ENCODE measurements at places on chromosomes 2 and 18. TPM values are rescaled to one million over a fixed set of nuclear protein-coding genes. Genes with fewer than 3 reads are reported as not detected.

MAL gene
- total RNA-seq = 174 TPM

- DNase-seq = no peak
These were observed 205.0 kb downstream of the UBE2E3 start for GRCh38 chr2:181185421-181185820.

DNA sequence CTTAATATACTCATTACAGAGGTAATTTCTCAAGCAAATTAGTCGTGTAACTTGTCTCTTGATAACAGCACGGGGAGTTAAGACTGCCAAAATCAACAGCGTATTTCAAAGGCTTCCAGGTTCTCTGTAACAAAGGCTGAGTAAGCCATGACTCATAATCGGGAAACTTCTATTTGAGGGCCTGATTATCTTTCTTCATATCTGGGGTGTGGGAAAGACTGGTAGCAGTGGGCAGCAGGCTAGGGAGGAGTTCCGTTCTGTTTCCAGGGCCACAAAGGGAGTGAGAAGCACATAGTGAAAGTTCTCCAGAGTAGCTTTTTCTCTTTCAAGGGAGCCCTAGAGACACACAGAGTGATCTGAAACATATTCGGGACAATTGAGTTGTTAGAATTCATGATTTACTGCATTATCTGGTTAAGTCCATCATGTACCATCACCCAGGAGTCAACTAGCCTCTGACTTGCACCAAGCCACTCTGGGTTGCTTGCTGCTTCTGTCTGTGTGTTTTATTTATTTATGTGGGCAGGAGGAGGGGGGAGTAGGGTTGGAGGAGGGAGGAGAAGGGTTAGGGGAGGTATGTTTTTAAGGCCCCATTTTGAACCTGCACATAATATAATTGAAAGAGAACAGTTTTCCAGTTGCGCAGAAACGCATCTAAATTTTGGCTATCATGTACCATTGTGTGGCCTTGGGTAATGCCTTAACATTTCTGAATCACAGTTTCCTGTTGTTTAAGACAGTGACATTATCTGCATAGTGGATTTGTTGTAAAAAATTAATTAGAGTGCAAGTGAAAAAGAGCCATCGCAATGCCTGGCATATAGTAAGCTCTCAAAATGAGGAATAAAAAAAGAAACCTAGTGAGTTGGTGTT is 80.5 kb upstream of the ITPRID2 start:
- DNase-seq = no peak

GRCh38 chr2:157785200-157785599 is 90.9 kb downstream of the ACVR1 start:
- DNase-seq = no peak

B3GNT7 gene
- 0.42 TPM for total RNA-seq

Data from activated naive CD8-positive, alpha-beta T cell treated with anti-CD3 and anti-CD28 coated beads, Interleukin-2, amount 10 ng/mL, durations not matched to agents 7 days and 5 days (primary cell).